CD4-positive, alpha-beta T cell treated with Interleukin-17A for 4 hours (primary cell): ENCODE measurements at places on chromosomes 5 and 9.

DNA sequence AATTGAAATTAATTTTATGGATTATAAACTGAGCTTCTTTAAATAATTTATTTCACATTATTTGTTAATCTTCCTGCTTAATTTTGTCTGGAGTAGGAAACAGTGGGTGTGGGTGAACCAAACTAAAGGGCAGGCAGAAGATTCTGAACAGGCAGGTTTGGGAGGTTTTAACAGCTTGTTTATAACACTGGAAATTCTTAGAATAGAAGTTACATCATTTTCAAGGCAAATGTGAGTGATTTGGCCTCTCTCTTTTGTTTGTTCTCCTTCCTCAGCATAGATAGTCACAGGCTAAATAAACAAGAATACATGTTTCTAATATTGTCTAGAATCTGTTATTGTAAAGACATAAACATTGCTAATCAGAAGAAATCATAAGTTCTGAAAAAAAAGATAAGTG lies 970.9 kb upstream of the NUDT12 start:
- no peak for DNase-seq

GRCh38 chr5:112854651-112855050 lies 6.4 kb upstream of the SRP19 start:
- no peak for DNase-seq

GRCh38 chr9:116055536-116055935 lies 98.1 kb upstream of the PAPPA start:
- no peak for DNase-seq

DNA sequence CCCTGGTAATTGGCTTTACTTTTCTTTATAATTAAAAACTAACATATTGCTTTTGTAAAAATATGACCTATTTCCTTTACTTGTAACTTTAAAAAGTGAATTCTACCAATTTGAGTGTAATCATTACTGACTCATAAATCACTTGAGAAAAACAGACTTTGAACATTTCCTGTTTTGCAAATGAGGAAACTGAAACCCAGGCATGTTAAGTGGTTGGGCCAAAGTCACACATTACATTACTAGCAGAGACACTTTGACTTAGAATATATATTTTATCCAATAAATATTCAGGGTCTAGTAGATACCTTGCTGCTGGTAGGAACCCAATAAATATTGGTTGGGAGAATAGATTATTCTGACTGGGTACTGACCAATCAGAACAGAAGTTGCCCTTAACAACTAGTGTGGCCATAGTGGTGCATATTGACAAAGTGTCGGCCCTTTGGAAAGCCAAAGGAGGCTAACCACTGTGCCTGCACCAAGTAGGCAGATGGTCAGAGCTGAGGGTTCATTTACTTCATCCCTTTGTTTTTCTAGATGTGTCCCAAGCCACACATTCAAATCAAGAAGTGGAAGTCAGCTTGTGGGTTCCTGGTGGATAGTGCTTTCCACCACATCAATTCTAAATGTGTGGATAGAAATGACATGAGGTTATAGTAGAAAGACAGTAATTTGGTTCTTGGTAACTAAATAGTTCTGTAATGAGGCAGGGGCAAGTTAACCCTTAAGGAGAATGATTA lies 365.1 kb upstream of the RIOK2 start:
- no peak for DNase-seq

DNA sequence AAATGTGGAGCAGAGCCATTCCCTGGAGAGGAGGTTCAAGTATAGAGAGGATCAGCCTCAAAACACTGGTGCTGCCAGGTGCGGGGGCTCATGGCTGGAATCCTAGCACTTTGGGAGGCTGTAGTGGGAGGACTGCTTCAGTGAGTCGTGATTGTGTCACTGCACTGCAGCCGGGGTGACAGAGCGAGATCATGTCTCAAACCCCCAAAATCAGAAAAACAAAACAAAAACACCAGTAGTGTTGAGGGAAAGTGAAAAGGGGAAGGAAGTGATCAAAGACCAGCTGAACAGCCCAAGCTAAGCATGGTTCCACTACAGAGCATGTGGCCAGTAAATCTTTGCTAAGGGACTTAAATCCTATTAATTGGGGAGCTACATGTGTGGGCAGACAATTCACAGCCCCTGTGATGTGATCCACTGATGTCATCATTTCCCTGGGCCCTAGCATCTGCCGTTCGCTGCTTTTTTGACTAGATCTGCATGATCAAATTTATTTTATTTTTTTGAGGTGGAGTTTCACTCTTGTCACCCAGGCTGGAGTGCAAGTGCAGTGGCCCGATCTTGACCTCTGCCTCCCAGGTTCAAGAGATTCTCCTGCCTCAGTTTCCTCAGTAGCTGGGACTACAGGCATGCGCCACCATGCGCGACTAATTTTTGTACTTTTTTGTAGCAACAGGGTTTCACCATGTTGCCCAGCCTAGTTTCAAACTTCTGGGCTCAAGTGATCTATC lies 2.7 kb upstream of the PCBD2 start:
- DNase-seq, result no peak

GRCh38 chr9:122138560-122139268 lies 20.9 kb downstream of the NDUFA8 start:
- DNase-seq, result no peak

DNA sequence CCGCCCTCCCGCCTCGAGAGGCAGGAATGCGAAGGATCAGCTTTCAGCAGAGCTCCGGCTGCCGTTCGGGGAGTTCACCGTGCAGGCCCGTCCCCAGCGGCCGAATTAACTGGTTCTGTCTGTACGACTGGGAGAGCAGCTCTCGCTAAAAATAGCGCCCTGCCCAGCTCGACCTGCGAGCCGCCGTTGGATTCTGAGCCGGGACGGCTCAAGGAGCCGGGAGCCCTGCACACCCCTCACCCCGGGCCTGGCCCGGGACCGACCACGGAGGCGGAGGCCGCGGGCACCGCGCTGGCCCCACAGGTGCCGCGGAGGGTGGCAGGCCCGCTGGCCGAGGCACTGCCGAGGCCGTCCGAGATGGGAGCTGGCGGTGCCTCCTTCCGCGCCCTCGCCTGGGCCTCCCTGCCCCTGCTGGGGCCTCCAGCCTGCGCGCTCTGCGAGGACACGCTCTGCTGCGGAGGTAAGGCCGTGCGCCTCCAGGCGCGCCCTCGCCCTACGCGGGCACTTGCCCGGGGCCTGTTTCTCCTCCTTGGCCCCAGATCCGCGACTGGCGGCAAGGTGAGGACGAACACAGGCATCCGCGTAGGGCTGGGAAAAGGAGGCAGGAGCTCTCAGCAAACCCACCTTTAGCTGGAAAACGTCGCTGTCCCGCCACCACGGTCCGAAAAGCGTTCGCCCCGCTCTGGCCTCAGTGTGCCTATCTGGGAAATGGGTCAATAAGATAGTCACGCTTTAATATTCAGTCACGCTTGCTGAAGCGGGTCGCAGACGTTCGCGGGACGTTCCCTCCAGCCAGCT lies 53.1 kb upstream of the DAB2IP start:
- no peak for DNase-seq

- no peak for DNase-seq
Observed at GRCh38 chr5:152104211-152104610, 179.6 kb upstream of the GLRA1 start.

GRCh38 chr5:167945542-167946384 lies 345.7 kb upstream of the WWC1 start:
- DNase-seq, result no peak

- DNase-seq, result no peak
Observed at GRCh38 chr5:3833566-3833965, 237.9 kb downstream of the IRX1 start.

DNA sequence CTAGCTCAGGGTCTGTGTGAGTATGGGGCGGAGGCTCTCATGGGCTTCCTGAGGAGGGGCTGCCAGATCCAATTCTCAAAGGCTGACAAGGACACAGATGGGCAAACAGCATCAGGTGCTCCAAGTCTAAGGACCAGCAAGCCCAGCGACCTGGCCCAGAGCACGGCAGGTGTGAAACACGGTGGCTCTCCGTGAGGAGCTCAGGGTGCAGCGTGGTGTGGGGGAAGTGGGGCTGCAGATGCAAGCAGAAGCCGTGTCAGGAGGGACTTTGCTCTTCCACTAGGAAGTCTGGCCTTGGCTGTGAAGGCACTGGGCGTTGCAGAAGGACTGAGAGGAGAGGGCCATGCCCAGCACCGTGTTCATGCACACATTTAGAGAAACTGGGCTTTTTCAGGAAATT lies 420.0 kb downstream of the GADD45G start:
- DNase-seq, result no peak

DNA sequence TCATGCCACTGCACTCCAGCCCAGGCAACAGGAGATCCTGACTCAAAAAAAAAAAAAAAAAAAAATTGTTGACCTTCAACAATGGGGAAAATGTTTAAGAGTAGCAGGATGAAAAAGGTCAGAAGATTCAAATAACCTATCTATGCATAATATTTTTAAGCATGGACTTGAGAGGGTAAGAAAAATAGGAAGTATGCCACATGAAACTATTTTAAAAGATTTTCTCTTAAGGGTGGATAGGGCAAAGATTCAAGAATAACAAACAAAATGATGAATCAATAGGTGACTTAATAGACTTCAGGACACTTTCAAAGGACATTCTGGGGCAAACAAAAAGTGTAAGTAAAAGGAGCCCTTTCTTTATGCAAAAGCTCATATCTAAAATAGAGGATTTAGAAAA lies 3.2 kb downstream of the TEX48 start:
- DNase-seq, result no peak

- no peak for DNase-seq
Observed at GRCh38 chr9:80399606-80400005, 827.8 kb downstream of the TLE4 start.

GRCh38 chr5:36945687-36946086 lies 69.1 kb downstream of the NIPBL start:
- no peak for DNase-seq

- no peak for DNase-seq
Observed at GRCh38 chr9:97474372-97474925, 27.0 kb upstream of the TMOD1 start.

- DNase-seq, result no peak
Observed at GRCh38 chr5:72246954-72247442, 73.0 kb downstream of the MRPS27 start.

DNA sequence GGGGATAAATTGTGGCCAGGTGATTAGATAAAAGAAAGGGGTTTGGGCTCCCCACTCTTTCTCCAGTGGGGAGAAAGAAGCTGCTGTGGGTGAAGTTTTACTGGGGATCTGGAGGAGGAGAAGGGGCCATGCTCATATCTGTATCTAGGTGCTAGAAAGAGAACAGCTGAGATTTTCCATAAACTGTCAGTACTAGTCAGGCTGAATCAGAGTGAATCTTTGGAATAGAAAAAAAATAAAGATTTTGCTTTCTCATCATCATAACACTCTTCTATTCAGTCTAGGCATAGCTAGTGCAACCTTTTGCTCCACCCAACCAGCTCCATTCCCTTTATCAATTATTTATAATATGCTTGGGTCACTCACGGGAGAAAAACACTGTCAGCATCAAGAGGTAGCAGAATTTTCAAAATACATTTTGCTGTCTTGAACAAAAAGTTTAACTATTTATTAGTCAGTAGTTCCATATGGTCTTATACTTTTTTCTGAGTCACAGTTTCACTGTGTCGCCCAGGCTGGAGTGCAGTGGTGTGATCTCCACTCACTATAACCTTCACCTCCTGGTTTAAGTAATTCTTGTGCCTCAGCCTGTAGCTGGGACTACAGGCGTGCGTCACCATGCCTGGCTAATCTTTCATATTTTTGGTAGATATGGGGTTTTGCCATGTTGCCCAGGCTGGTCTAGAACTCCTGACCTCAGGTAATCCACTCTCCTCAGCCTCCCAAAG lies 21.3 kb upstream of the ERMP1 start:
- DNase-seq, result no peak

- no peak for DNase-seq
Observed at GRCh38 chr5:10719965-10720364, 41.1 kb downstream of the DAP start.

DNA sequence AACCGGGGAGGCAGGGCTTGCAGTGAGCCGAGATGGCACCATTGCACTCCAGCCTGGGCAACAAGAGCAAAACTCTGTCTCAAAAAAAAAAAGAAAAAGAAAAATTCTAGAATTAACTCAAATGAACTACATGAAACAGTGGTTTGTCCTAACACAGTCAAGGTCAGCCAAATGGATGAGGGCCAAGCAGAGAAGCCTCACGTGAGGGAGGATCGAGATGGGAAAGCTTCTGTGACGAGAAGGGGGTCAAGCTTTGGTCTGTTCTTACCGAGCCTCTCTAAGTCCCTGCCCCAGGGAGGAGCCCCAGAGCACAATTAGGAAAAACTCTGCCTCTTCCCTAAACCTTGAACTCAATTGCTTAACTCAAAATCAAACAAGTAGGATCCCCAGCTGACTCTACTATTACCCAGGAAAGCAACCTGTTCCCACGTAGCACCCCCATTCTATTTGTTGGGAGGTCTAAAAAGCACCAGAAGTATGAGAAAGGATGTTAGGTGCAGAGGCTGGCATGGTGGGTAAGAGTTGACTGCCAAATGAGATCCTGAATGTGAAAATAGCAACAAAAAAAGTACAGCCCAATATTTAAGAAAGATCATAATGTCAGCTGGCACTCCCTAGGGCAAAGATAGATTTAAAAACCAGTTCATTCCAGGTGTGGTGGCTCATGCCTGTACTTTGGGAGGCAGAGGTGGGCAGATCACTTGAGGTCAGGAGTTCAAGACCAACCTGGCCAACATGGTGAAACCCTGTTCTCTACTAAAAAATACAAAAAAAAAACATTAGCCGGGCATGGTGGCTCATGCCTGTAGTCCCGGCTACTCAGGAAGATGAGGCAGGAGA lies 7.2 kb downstream of the ALDH7A1 start:
- DNase-seq, result no peak

- DNase-seq, result no peak
Observed at GRCh38 chr5:168314735-168315411, 23.4 kb downstream of the WWC1 start.

GRCh38 chr9:32378496-32378895 lies 5.9 kb upstream of the ACO1 start:
- DNase-seq, result peak; percentile 55

DNA sequence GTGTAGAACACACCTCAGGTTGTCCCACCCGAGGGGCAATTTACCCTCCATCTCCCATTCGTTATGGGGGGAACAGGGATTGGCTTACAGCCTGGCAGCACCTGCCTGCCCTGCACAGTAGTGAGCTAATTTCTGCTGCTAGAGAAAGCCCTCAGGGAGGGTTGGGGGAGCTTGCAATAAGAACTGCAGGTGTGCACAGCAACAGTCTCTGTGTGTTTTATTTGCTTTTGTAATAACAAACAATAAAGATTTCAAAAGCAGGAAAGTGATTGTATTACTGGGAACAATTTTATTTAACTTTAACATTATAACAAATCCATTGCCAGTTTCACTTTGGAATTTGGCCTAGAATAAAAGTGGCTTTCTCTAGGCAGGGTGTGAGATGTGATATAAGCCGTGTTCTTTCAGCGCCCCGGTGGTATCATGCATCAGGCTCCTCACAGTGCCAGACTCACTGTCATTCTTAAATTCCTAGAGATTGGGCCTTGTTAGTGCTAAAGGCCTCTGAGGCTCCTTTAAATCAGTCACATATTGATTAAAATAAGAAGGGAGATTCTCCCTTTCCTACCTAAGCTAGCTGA lies 81.1 kb downstream of the RMI1 start:
- no peak for DNase-seq

DNA sequence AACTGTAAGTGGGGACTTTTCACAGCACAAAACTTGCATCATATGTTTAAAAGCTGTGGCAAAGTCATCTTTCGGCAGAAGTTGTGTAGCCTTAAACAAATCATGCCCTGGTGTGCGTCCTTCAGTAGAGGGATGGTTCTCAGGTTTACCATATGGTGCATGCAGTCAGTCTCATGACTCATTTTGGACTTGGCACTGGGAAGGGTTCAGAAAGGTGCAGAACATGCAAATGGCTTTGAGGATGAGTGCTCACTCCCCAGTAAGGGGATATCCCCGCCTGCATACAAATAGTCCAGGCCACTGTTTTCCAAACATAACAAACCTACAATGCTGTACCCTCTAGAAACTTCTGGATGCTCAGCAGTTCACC lies 260.3 kb downstream of the NDUFS4 start:
- DNase-seq, result no peak

- no peak for DNase-seq
Observed at GRCh38 chr9:136259517-136259813, 13.9 kb upstream of the QSOX2 start.
